ENCODE measurements at places on chromosomes 2 and 18.

DNA sequence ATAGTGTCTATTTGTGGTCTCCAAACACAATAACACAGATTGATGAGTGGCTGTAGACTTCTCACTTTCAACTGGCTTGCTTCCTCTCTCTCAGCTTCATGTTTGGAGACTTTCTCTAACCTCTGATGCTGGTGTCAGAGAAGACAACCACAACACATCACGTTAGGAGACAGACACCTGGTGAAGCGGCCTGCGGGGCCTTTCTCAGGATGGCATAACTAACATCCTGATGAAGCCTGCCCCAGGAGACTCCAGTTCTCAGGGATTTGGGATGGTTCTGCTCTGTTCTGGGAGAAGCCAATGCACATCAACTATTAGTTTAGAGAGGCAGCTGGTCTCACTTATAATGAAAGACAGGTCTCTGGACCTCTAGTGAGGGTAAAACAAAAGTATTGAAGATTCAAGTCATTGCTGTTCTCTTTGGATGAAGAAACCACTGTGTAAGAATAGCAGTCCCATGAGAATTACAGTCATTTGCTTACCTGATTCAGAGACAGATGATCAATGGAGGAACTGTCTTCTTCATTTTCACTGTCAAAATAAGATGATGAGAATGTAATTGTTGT is 2.0 kb downstream of the IL1A start:
- DNase-seq, result no peak

- no peak for DNase-seq
Observed at GRCh38 chr2:194102546-194102945, 1554.5 kb upstream of the SLC39A10 start.

- DNase-seq, result no peak
Observed at GRCh38 chr18:21448299-21448698, 152.2 kb downstream of the ESCO1 start.

DNA sequence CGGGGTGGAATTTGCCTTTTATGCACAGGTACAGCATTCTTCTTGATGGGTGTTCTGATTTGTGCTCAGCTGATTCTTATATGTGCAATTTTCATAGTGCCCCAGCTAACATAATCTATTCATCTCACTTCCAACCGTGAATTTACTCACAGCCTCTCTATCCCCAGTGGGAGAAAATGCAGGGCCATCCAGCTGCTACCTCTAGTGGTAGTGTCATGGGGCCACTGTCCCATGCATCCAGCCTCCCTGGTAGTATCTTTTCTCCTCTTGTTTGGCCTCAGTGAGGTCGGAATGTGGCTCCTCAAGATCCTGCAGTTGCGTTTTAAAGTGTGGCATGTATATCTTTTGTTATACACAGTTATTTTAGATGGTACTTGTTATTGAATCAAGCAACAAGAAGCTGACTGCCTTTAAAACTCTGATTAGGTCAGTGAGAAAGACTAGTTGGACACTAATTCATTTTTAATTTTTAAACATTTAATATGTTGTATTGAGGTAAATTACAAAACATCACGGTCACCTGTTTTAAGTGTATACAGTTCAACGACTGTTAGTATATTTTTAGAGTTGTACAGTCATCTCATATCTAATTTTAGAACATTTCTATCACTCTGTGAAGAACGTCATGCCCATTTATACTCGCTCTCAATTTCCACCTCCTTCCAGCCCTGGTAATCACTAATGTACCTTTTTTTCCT is 67.9 kb upstream of the TXNDC2 start:
- DNase-seq, result no peak

- DNase-seq, result no peak
Observed at GRCh38 chr2:5022061-5022460, 670.1 kb upstream of the SOX11 start.

- DNase-seq, result no peak
Observed at GRCh38 chr2:32977228-32977758, 30.5 kb downstream of the LTBP1 start.

DNA sequence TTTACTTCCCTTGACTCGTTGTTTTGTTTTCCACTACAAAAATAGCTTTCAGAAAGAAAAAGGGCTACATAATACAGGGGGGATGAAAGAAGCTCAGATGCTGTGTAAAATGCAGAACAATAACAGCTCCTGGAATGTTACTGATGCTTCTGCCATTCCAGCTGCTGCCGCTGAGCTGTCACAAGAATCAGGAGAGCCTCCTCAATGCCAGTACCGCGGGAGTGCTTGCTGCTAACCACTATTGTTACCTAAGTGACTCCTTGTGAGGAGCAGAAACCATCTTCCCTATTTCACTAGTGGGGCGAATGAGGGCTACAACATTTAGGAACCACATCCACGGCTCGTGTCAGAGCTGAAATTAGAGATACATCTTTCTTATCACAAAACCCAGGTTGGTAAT is 384.8 kb downstream of the GALR1 start:
- DNase-seq, result no peak

- DNase-seq, result no peak
Observed at GRCh38 chr2:203858176-203858575, 9.4 kb upstream of the CTLA4 start.

- no peak for DNase-seq
Observed at GRCh38 chr2:175275539-175275938, 94.0 kb upstream of the ATP5MC3 start.

GRCh38 chr2:71154798-71155197 is 24.4 kb downstream of the MPHOSPH10 start:
- DNase-seq, result peak; percentile 60

DNA sequence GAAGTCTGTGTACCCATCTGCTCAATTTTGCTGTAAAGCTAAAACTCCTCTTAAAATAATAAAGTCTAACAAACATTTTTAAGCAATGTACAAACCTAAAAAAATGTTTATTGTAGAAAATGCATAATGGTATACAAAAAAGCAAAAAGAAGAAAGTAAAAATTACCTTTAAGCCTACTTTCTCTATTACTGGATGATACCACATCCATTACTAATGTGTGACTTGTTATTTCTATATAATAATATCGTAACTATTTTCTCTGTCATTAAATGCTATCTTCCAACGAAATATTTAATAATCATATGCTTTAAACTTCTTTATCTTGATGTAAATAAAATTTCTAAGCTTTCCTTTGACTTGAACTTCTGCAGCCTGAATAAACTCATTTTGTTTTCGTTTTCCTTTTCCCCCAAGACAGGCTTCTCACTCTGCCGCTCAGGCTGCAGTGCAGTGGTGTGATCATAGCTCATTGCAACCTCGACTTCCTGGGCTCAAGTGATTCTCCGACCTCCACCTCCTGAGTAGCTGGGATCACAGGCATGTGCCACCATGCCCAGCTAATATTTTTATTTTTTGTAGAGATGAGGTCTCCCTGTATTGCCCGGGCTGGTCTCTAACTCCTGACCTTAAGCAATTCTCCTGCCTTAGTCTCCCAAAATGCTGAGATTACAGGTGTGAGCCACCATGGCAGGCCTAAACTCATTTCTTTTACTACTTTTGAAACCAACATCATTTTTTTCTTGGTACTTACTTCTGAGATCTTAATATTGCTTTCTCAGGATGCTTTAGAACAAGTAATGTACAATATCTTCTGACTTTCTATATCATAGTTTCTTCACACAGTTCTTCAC is 18.1 kb upstream of the DNAH7 start:
- no peak for DNase-seq

- DNase-seq, result no peak
Observed at GRCh38 chr2:95018301-95018700, 7.2 kb upstream of the MAL start.

GRCh38 chr2:98915751-98916358 is 20.2 kb downstream of the CRACDL start:
- no peak for DNase-seq

- DNase-seq, result no peak
Observed at GRCh38 chr2:236017446-236017845, 150.7 kb downstream of the GBX2 start.

- DNase-seq, result no peak
Observed at GRCh38 chr2:179588486-179589145, 272.8 kb downstream of the ZNF385B start.

DNA sequence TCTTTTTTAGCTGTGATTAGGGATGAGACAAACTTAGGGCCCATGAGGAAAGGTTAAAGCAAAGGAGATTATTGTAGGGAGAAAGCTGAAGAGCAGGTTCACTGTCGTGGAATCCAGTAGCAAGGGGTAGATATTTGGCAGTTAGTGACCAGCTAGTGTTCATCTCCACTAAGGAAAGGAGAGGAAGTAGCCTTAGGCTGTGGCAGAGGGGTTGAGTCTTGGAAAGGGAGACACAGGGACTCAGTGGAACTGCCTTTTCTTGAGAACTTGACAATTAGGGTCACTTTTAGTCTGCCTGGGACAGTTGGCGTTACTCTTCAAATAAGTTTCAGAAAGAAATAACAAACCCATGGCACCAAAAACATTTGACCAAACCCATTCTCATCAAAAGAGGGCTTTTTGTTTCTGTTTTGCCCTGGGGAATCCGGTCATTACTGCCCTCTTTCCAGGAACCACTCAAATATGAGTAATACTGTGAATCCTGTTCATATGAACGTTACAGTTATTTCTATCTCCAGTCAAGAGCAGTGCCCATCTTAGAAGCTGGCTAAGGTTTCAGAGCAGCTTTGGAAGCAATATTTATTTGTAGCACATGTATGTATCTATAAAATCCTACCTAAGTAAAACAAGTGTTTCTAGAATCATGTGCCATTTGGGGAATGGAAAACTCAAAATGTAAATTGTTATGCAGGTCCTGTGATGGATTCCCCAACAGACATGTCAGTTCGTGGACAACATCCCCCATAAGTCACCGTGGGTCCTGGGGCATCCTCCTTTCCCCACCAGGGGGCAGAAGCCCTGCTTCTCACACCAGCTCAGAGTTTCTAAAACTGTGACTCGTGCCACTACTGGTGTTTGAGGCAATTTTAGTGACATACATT is 77.3 kb upstream of the PHLPP1 start:
- peak; percentile 78 for DNase-seq

GRCh38 chr18:23833714-23834113 is 144.5 kb downstream of the LAMA3 start:
- no peak for DNase-seq

DNA sequence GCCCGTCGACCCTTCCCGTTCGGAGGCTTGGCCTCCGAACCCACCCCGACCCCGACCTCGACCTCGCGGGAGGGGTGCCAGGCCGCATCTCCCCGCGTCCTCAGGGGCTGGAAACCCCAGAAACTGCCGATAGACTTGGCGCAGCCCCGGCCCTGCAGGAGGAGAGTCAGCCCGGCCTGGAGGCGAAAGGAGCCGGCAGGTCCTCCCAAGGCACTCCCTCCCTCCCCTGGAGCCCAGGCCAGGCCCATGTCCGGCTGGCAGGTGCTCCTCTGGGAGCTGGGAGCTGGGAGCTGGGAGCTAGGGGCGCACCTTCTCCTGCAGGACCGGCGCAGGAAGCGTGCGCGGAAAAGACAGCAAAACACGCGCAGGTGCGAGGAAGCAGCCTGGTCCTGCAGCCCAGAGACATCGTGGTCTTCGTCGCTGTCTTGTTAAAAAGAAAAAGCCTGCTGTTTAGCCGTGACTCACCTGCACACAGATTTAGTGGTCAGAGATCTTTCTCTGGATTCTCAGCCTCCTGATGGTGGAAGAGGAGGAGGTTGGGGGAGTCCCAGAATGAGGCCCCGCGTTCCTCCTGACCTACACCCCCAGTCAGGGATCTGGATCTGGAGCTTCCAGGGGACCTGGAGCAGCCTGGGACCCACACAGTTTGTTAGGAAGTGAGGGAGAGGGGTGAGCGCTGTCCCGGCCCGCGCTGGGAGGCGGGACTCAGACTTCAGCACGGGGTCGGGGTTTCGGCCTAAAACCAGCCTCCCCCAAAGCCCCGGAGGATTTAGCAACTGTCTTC is 660 bp upstream of the MBP start:
- peak; percentile 49 for DNase-seq

DNA sequence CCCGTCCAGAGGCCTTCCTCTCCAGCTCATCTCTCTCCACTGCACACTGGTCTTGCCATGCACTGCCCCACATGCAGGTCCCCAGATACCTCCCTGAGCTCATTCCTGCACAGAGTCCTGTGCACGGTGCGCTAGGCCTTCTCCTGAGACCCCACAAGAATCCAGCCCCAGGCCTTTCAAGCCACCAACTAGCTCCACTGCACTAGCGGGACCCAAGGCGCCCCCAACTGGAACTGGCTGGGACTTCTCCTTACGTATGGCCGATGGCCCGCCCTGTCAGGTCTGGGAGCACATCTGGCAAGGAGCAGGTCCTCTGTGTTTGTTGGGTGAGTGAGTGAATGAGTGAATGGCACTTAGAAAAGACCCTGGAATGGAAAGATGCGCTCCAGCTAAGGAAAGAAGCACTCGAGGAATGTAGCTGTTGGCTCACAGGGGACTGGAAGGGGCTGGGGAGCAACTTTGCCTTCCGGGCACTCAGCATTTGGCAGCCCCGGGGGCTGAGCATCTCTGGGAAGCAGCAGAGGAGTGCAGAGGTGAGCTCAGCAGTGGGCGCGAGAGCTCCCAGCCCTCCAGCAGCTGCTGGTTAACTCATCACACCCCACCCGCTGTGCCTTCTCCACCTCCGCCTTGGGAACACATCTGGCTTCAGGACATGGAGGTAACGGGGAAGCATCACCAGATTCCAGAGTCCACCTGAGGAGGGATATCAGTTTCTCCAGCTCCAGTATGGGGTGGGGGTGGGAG is 223.1 kb downstream of the GLI2 start:
- peak; percentile 88 for DNase-seq

DNA sequence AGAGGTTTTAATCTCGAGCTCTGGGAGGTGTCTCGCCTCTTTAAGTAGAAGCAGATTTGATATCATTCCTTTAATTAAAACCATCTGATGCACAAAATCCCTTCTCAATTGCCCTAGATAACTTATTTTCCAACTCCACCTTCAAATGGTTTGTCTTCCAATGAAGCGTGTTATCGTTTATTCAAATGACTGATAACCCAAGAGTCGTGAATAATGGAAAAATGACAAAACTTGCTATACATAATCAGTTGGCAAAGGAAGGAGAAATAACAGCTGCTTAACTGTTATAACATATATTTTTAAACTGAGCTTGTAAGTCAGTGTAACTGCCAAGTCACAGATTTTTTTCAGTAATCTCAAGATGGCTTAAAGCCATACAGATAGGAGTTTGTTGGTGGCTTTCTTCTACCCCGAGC is 144.6 kb downstream of the QPCT start:
- no peak for DNase-seq

GRCh38 chr18:31835528-31836133 is 75.0 kb upstream of the SLC25A52 start:
- DNase-seq, result no peak

DNA sequence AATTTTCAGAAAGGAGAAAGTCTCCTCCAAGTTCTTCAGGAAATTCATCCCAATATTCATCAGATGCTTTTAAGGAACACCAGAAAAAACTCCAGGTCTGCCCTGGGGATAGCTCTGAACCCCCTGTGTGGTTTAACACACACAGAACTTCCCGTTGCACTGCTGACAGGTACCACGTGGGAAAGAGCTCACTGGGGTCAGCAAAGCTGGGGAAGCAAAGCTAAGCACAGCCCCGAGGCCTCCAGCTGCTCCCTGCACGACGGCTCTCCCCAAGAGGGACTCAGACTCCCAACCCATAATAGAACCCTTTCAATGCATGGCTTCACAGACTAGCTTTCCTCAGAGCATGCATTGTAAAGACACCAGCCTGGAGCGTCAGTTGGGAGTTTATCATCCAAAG is 28.0 kb downstream of the ADI1 start:
- no peak for DNase-seq
